ENCODE measurements at places on chromosomes 1 and 21.

DNA sequence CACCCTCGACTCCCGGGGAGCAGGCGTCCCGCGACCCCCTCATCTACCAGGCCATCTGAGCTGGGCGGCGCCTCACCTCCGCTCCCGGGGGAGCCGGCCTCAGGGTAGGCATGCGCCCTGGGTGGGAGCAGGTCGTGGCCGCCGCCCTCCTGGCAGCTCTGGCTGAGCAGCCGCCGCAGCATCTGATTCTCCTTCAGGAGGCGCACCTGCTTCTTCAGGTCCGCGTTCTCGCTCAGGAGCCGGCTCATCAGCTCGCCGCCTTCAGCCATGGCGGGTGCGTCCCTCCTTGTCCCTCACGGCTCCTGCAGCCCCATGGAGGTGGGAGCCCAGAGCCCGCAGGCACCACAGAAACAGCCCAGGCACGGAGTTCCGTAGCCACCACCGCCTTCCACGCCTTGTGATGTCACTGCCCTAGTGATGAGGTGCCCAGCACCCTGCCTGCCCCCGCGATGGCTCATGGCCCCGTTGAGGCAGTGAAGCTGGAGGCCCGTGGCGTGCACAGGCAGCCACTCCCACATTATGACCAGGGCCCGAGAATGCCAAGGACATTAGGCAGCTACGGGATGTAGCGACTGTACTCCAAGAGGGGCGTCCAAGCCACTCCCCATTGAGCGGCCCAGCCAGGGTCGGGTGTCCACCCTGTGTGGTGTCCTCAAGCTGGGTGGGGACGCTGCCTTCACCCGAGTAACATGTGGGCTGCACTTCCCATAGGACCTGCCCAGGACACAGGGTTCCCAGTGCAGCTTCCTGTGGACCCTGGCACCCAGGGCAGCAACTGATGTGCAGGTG lies 1.5 kb downstream of the SPATC1L start:
- DNase-seq: no peak

GRCh38 chr21:39156024-39156423 lies 27.2 kb downstream of the PSMG1 start:
- no peak for DNase-seq

DNA sequence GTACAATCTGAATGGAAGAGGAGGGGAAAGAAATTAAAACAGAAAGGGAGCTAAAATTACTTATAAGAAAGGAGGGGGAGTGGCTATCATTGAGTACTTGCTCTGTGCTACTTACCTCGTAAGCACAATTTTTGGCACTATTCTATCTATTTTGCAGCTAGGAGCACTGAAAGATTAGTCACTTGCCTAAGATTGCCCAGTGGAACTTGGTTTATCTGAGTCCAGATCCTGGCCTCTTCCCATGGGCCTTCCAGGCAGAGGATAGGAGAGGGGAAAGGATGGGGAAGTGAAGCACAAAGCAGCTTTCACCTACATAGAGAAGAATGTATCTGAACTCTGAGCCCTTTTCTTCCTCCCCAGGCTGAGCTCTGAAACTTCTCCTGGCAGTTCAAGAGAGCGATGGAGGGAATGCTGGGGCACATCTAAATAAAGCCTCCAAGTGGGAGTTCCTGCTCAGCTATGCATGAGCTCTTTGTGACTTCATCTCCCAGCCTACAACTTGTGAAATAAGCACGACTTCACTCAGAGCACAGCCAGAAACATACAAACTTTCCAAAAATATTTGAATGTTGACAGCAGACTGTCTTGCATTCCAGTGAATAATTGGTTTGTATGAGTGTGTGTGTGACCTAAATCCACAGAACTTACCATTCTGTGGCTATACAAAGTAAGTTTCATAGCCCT lies 29.4 kb downstream of the HMGB4 start:
- DNase-seq: no peak

GRCh38 chr21:39105341-39105765 lies 77.9 kb downstream of the PSMG1 start:
- no peak for DNase-seq

DNA sequence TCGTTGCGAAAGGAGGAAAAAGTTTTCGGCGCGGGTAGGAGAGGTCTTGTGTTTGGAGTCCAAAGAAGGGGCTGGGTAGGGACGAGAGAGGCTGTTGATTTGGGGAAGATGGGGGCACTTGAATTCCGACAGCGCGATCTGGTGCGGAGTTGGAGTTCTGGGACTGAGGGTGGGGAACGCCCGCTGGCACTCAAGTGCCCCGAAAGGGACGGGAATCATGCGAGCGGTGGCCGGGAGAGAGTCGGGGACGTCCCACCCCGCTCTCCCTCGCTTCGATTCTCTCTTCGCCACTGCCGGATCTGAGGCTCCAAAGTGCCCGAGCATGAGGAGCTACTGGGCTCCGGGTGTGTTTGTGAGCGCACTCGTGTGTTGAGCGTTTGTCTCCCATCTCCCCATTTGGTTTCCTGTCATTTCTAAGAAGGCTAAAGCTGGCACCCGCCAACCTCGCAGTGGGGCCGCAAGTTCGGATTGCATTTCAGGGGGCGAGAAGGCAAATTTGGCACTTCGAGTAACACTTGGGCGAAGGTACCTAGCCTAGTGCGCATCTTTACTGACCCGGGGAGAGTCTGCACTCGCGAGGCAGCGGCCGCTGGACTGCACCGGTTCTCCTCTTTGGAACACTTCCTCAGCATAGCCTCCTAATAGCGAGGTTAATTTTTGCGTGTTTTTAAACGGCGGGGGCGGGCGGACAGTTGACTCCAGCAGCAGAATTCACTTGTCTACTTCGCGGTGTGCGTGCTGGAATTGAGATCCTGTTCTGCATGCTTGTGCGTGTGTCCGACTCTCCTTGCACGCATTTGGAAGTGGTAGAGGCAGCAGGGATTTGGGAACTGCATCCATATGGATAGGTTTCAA lies 1.2 kb downstream of the CHRM3 start:
- peak; percentile 6 for DNase-seq

DNA sequence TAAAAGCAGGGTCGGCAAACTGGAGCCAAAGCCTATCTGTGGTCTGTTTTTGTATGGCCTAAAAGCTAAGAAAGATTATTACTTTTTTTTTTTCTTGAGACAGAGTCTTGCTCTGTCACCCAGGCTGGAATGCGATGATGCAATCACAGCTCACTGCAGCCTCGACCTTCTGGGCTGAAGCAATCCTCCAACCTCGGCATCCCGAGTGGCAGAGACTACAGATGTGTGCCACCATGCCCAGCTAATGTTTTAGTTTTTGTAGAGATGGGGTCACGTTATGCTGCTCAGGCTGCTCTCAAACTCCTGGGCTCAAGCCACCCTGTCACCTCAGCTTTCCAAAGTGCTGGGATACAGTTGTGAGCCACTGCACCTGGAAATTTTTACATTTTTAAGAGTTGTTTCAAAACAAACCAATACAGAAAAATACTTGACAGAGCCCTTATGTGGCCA lies 6.5 kb upstream of the GLRX2 start:
- no peak for DNase-seq
